Stimulated activated CD4-positive, alpha-beta T cell treated with anti-CD3 and anti-CD28 coated beads, Interleukin-12 subunit alpha, Interleukin-12 subunit beta, amount 100 ng/mL, for 24 hours (primary cell): ENCODE measurements at places on chromosomes 16 and 17.

- DNase-seq: no peak
Observed at GRCh38 chr17:70956726-70957125, 787.4 kb downstream of the KCNJ2 start.

- no peak for DNase-seq
Observed at GRCh38 chr17:74598346-74599022, 6.4 kb upstream of the CD300LD start.

DNA sequence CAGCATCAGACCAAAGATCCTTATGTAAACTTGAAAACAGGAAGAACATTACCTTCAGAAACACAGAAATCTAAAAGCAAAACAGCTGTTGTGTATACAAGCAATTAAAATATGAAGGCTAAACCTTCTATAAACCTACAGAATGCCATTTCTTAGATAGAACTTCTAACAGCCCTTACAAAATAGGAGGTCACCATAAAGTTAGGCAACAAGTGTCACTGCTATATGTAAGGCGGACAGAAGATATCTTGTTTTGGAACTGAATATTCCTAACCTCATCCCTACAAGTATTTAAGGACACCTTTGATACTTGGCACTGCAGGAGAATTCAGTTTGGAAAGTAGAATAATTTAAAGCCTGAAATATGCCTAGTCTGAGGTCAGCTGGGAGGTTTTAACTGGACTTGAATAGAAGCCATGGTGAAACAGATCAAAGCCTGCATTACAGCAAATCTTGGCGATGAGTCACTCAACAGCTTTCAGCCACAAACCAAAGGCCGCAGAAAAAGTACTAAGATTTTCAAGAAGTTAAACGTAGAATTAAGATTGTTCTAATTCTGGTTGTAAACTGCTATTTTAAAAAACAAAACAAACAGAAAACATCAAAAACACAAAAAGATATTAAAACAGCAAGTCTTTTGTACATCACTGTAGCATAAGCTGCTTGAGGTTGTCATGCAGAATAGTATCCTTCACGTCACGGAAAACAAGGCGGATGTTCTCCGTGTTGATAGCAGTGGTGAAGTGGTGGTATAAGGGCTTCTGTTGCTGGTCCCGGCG is 42.7 kb downstream of the GNA13 start:
- no peak for DNase-seq

- no peak for DNase-seq
Observed at GRCh38 chr16:79776243-79776847, 175.8 kb upstream of the MAF start.

GRCh38 chr16:72532906-72533410 is 361.0 kb upstream of the PMFBP1 start:
- no peak for DNase-seq

- no peak for DNase-seq
Observed at GRCh38 chr16:69848637-69849545, 86.8 kb downstream of the WWP2 start.

DNA sequence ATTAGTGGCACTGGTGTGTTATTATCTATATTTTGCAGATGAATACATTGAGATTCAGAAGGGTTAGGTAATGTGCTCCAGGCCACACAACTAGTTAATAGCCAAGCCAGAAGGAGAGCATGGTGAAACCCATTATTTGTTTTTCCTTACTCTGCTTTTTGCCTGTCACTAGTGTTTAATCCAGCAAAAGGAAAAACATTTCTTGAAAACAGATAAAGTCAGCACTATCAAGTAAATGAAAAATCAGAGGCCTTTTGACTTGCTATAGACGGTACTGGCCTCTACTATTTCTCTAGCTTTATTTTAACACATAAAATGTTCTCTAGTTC is 4.8 kb downstream of the PITPNC1 start:
- DNase-seq: no peak

- DNase-seq: no peak
Observed at GRCh38 chr16:55853114-55853513, 20.2 kb upstream of the CES1 start.

DNA sequence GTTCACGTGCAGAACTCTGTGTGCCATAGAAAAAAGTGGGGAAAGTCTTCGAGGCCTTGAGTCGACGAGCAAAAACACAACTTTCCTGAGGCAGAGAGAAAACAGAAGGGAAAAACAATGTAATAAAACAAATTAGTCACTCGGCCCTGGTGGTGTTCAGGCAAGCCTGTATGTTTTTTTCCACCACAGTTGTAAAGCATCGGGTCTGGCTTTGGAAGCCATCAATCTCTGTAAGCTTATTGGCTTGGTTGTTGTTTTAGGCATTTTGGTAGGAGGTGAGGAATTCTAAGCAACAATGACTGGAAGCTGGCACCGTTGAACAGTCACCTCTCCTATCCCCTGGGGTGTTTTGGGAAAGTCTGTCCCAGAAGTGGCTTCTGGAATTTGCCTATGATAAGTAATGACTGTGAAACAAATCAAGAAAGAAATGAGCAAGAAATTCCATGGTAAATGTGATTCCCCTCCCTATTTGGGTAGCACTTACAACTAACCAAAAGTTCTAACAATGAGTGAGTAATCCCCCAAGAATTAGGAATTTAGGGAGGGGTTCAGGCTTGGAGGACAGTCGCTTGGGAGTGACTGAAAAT is 2.8 kb downstream of the CDH13 start:
- DNase-seq: no peak

DNA sequence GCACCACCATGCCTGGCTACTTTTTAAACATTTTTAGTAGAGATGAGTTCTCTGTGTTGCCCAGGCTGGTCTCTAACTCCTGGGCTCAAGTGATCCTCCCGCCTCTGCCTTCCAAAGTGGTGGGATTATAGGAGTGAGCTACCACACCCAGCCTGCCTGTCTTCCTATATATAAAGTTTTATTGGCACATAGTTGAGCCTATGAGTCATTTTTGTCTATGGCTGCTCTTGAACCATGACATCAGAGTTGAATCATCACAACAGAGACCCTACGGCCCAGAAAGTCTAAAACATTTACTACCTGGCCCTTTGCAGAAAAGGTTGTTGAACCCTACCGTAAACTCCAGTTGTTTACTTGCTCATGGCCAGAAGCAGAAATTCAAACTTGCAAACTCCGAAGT is 7.9 kb downstream of the SEPTIN12 start:
- no peak for DNase-seq

GRCh38 chr16:69935740-69936139 is 15.4 kb upstream of the CLEC18A start:
- no peak for DNase-seq

- DNase-seq: no peak
Observed at GRCh38 chr17:3804503-3804931, 3.5 kb upstream of the ITGAE start.

- no peak for DNase-seq
Observed at GRCh38 chr16:9141813-9142212, 50.4 kb downstream of the HAPSTR1 start.

- no peak for DNase-seq
Observed at GRCh38 chr16:53257001-53257400, 177.3 kb upstream of the RBL2 start.

- no peak for DNase-seq
Observed at GRCh38 chr16:63672493-63672892, 1449.4 kb downstream of the CDH11 start.

- no peak for DNase-seq
Observed at GRCh38 chr17:17036524-17036998, 5.7 kb upstream of the MPRIP start.
